ENCODE measurements at places on chromosomes 16 and 17. TPM values are rescaled to one million over a fixed set of nuclear protein-coding genes. Genes with fewer than 3 reads are reported as not detected.

Gene ZP2
- total RNA-seq, result not detected

- DNase-seq, result no peak
Measured at GRCh38 chr16:11793840-11794239, 3.2 kb downstream of the ZC3H7A start.

Gene PLCG2
- total RNA-seq, result 11.6 TPM

GRCh38 chr16:12507366-12507765 is 296.3 kb downstream of the CPPED1 start:
- DNase-seq, result no peak

- no peak for DNase-seq
Measured at GRCh38 chr17:72661116-72661944, 431.2 kb downstream of the SLC39A11 start.

- no peak for DNase-seq
Measured at GRCh38 chr17:49985310-49985990, 9.6 kb downstream of the DLX3 start.

DNA sequence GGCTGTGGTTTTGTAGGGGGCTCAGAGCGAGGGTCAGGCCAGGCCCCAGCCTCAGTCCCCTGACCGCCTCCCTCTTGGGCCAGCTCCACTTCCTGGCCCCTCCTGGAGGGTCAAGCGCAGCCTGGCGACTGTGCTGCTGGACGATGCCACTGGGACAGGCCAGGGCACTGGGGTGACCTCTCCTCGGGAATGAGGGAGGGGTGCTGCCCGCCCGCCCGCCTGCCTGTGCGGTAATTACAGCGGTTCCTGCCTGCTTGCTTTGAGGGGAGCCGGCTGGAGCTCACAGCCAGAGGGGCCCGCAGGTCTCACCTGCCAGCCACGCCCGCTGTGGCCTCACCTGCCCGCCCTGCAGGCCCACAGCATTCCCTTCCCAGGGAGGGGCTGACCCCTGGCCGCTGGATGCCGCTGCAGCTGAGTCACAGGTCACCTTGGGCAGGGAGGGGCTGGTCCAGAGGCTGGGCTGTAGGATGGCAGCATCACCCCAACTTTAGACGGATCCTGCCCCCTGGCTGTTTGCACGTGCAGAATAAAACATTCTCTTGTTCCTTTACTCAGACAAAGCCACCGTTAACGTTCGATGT is 76.7 kb upstream of the CBX4 start:
- no peak for DNase-seq

- no peak for DNase-seq
Measured at GRCh38 chr17:27326051-27326450, 32.1 kb downstream of the WSB1 start.

DNA sequence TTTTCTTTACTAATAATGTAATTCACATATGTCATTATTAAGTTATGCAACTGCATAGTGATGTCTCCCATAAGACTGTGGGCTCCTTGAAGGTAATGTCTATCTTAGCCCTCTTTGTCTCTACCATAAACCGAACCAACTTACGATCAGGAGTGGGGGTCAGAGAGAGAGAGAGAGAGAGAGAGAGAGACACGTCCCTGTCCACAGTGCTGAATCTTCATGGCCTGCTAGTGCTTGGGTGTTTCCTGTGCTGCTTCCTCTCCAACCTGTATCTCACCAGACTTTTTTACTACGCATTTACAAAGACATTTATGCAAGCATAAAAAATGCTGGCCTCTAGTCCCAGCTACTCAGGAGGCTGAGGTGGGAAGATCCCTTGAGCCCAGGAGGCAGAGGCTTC is 52.2 kb upstream of the HAPSTR1 start:
- DNase-seq, result no peak

DNA sequence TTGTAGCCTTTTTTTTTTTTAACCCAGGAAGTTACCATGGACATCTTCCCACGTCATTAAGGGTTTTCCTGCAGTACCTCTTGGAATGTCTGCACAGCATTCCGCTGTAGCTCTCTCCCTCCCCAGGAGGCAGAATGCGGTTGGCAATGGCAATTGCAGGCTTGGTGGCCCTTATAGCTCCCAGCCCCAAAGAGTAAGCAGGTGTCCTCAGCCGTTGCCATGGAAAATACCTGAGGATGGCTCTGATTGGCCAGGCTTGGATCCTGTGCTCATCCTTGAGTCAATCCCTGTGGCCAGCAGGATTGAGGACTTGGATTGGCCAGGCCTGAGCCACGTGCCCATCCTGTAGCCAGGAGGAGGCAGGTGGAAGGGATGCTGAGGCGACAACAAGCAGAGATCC is 15.5 kb upstream of the TIMP2 start:
- DNase-seq, result no peak

GRCh38 chr16:7366993-7367880 is 34.6 kb downstream of the RBFOX1 start:
- DNase-seq, result no peak

- DNase-seq, result no peak
Measured at GRCh38 chr16:6160871-6161270, 1063.3 kb upstream of the EEF2KMT start.

Gene KCTD19
- total RNA-seq, result not detected

- no peak for DNase-seq
Measured at GRCh38 chr17:79991140-79991923, 44.3 kb downstream of the TBC1D16 start.

- DNase-seq, result no peak
Measured at GRCh38 chr16:8355675-8356074, 234.6 kb downstream of the TMEM114 start.

Gene ARL17B
- total RNA-seq, result 21.4 TPM

Gene BEAN1
- not detected for total RNA-seq

GRCh38 chr16:65200156-65200773 is 78.4 kb upstream of the CDH11 start:
- DNase-seq, result no peak

DNA sequence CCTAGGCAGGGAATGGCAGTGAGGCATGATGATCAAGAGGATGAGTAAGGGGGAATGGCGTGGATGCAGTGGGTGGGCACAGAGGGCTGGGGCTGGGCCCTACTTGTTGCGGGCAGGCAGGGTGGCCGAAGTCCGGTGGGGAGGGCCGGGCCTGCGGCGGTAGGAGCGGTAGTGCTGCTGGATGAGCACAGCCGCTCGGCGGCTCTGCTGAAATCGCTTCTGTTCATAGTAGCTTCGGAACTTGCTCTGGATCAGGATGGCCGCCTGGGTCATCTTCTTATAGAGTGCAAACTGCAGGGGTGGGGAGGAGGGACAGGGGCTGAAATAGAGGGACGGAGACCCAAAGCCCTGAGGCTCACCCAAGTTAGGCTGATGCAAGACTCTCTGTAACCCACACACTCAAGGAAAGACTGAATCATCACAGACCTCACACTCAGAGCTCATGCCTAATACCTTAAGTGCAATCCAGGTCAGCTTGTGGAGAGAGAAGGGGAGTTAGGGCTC is 1.5 kb upstream of the SPAG7 start:
- no peak for DNase-seq

GRCh38 chr16:21590796-21591195 is 8.6 kb upstream of the METTL9 start:
- no peak for DNase-seq

- no peak for DNase-seq
Measured at GRCh38 chr17:8227238-8227581, 16.8 kb upstream of the AURKB start.

DNA sequence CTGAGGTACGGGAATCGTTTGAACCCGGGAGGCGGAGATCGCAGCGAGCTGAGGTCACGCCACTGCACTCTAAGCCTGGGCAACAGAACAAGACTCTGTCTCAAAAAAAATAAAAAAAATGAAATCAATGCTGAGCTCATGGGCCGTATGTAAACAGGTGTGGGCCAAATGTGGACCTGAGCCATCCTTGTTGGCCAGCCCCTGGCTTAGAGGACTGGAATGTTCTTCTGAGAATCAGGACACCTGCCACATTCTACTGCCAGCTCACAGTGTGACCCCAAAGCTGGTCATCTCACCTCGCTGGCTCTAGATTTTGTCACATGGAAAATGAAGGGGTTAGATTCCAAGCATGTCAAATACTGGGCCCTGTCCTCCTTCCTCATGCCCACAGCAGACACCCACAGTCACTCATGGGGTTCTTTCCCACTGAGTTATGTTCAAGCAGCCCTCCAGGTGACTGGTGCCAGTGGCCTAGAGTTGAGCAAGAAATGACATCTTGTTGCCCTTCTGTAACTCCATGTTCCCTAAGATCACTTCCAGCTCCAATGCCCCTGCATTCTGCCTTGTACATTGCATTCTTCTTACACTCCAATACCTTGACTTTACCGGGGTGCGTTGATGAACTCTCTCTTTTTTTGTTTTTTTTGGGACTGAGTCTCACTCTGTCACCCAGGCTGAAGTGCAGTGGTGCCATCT is 110.6 kb downstream of the ABCC1 start:
- DNase-seq, result no peak

Gene CDH5
- 40.0 TPM for total RNA-seq

Gene RAC3
- total RNA-seq, result not detected

DNA sequence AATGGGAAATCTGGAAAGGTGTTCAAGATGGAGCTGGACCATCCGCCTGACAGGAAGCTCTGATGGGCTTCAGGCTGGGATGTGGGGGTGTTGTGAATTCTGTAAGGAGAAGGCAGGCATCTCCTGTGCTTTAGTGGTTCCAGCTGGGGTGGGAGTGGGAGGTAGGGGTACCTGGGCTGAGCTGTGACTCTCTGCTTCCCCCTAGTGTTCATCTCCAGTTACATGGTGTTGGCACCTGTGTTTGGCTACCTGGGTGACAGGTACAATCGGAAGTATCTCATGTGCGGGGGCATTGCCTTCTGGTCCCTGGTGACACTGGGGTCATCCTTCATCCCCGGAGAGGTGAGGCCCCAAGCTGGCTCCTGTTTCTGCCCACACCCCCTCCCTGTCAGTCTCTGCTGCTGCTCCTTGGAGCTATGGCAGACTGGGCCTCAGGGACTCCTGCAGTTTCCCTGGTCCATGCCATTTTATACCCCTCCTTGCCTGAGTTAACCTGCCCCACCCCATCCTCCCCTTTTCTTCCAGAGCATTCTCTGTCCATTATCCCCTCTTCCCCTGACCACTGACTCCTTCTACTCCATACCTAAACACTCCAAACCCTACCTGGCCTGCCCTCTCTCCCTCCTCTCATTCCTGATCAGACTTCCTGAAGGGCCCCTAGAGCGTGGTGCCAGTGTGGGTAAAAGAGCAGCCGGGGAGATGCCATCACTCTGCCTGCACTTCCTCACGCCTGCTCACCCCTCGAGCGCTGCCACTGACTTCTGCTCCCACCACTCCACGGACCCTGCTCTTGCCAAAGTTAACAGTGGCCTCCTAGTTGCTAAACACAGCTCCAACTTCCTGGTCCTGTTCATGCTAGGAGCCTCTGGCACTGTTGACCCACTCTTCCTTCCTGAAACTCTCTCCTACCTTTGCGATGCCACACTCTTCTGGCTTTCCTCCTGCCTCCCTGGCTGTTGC is 3.4 kb downstream of the SPNS1 start:
- DNase-seq, result no peak

DNA sequence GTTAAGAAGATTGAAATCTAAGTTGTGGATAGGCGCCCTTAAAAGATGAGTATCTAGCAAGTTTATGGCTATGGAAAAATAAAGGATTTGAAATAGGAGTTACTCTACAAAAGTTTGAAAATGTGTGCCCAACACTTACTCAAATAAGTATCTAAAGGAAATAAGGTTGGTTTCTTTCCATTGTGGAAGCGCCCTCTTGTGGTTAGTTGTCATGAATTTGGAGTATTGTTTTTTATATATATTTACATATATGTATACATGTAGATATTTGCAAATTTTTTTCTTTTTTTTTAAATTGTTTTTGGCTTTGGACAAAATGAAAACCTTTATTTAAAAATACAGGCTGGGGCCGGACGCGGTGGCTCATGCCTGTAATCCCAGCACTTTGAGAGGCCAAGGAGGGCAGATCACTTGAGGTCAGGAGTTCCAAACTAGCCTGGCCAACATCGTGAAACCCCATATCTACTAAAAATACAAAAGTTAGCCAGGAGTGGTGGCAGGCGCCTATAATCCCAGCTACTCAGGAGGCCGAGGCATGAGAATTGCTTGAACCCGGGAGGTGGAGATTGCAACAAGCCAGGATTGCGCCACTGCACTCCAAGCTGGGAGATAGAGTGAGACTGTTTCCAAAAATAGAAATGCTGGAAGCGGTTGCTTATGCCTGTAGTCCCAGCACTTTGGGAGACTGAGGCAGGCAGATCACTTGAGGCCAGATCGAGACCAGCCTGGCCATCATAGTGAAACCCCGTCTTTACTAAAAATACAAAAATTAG is 24.0 kb upstream of the VPS4A start:
- DNase-seq, result peak; percentile 31

DNA sequence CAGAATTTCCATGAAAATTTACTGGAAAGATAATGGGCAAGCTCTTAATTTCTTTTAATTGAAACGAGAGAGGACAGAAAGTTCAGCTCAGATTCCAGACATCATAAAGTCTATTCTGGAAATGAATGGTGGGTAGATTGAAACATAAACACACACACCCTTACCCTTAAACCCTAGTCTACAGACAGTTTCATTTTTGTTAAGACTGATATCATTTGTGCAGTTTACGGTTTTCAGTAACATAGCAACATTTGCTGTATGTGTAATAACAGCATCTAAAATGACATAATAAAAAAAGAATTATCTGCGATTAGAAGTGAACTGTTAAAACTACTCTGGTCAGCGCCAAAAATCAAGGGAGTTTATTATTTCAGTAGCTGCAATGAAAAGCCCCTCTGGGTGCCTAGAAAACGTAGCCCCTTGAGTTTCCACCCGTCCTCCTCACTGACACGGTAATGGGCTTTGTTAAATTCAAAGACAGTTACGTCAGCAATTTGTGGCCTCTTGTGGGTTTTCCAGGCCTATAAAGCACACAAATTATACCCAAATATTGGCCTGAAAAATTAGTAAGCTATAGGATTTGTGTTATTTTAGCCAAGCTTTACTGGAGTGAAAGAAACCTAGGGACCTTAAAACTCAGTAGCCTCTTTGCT is 520.6 kb upstream of the SOX9 start:
- no peak for DNase-seq

DNA sequence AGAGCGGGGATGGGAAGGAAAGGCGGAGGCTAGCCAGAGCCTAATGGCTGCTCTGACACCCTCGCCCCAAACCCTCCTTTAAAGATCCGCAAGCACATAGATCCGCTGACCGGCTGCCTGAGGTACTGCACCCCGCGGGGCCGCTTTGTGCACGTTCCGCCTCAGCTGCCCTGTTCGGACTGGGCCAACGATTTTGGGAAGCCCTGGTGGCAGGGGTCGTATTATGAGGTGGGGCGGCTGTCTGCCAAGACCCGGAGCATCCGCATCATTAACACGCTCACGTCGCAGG is 663 bp downstream of the CYB5D1 start:
- no peak for DNase-seq

DNA sequence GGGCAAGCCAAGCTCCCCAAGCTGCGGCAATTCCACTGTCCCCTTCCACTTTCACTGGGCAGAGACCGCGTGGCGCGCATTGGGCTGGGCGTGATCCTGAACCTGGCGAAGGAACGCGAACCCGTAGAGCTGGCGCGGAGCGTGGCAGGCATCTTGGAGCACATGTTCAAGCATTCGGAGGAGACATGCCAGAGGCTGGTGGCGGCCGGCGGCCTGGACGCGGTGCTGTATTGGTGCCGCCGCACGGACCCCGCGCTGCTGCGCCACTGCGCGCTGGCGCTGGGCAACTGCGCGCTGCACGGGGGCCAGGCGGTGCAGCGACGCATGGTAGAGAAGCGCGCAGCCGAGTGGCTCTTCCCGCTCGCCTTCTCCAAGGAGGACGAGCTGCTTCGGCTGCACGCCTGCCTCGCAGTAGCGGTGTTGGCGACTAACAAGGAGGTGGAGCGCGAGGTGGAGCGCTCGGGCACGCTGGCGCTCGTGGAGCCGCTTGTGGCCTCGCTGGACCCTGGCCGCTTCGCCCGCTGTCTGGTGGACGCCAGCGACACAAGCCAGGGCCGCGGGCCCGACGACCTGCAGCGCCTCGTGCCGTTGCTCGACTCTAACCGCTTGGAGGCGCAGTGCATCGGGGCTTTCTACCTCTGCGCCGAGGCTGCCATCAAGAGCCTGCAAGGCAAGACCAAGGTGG is 9.8 kb downstream of the SARM1 start:
- DNase-seq, result no peak

Measured in thoracic aorta (tissue), 2 donors.